Substantia nigra (tissue), 51 donors: ENCODE measurements at places on chromosomes 2 and 18.

- DNase-seq, result no peak
These were observed 22.9 kb downstream of the ACVR1 start for GRCh38 chr2:157853211-157853610.

- no peak for DNase-seq
These were observed 4.1 kb downstream of the RUFY4 start for GRCh38 chr2:218073185-218073584.

- no peak for DNase-seq
These were observed 96.2 kb downstream of the GALNT3 start for GRCh38 chr2:165697748-165698443.

DNA sequence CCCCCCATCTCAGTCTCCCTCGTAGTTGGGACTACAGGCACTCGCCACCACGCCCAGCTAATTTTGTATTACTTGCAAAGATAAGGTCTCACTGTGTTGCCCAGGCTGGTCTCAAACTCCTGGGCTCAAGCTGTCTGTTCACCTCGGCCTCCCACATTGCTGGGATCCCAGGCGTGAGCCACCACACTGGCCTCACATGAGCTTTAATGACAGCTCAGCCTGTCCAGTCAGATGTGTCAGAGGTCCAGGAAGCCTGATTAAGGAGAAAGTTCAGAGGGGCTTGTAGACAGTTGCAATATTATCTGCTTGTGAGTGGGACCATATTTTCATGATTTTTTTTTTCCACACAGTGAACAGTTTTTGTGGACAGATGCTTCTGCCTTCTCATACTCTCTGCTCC, 82.0 kb downstream of the LIMS1 start:
- no peak for DNase-seq

DNA sequence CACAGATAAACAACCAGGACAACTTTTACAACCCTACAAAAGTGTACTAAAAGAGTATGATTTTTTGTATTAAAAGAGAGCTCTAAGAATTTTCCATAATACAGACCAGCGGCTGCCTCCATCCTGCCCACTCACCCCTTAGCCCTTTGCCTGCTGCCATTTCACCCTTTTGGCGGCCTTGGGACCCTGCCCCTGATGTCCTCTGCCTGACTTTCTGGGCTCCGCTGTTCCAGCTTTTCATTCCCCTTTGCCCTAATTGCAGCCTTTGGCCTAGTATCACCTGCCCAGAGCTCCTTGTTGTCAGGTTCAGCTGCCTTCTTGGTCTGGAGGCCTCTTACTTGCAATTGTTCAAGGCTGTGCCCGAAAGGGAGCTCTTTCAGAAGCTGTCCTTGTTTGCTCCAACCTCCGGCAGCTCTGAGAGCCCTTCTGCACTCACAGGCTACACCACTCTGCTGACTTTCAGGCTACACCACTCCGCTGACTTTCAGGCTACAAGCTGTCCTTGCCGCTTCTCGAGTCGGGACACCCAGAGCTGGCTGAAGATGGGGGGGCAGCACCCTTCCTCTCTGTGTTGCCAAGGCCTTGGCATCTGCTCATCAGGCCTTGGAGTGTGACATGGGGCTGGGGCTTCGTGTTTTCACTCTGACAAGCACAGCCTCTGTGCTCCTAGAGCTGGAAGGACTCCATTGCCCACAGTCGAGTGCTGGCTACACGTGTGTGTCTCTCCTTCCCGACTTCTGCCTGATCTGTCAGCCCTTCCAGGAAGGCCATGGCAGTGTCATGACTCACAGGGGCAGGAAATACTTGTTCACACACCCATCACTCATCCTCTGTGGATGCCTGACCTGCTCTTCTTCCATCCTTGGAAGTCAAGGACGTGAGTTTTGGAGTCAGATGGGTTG, 43.1 kb upstream of the HDAC4 start:
- peak; percentile 40 for DNase-seq

GRCh38 chr18:55452123-55452611, 135.8 kb downstream of the TCF4 start:
- no peak for DNase-seq

- no peak for DNase-seq
These were observed 103.4 kb downstream of the ALMS1 start for GRCh38 chr2:73489053-73489452.

- DNase-seq, result peak; percentile 30
These were observed 89.4 kb downstream of the DGKD start for GRCh38 chr2:233443511-233444183.

DNA sequence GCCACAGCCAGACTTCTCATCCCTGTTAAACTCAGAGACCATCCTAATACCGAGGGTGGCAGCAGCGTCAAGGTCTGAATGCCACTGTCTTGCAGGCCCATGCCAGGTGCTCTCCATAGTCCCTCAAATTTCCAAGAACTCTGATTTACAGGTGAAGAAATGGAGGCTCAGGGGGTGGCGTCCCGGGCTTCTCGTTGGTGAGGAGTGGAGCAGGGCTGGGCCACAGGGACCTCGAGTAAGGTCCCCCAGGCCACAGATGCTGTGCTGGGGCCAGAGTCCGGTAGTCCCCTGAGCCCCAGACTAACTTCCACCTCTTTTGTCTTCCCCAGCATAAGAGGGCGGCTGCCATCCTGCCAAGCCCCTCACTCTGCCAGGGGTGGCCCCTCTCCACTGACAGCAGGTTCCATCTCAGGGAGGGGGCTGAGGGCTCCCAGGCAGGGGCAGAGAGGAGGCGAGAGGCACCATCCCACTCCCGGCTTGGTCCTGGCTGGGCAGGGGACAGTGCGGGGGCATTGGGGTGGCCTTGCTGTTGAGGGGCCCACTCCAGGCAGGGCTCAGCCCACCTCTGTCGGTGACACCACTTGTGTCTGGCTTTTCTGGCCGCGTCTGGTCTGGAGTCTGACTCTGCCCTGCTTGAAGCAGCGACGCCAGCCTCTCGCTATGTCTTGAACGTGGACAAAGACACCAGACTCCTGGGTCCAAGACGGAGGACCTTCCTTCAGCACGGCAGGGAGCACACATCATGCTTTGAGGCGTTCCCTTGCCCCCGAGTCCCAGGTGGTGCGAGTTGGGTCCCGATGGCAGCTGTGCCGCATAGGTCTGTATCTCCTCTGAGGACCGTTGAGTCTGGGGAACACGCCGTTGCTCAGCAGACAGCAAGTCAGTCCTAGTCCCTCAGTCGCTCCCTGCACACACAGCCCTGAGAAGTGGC, 15.9 kb upstream of the KLHL30 start:
- DNase-seq, result no peak

DNA sequence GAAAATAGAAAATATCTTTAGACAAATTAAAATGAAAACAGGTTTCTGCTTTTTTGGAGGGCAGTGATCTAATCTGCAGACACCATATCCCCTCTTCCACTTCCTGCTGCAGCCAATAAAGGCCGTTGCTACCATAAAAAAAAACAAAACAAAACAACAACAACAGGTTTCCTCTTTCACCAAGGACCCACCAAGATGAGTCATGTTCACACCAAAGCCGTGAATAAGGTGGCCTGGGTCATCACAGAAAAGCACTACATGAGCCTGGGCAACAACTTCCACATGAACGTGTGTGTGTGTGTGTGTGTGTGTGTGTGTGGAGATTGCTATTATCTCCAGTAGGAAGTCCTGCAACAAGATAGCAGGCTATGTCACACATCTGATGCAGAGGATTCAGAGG, 24.8 kb upstream of the TFCP2L1 start:
- DNase-seq, result no peak

DNA sequence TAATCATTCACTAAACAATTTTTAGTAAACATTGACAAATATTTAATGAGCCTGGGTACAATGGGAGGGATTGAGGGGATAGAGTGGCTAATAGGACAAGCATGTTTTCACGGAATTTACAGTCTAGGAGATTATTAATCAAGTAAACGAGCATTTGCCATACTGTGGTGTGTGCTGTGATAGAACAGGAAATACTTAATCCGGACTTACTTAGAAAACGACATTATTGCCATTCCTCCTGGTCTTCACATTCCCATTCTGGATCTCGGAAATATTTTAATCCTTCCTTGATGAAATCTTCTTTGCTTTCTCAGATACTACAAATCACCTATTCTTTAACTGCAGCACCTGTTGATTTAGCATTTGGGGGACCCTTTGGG, 905 bp downstream of the TTLL4 start:
- DNase-seq, result no peak

- DNase-seq, result no peak
These were observed 57.8 kb upstream of the ID2 start for GRCh38 chr2:8623958-8624591.

- DNase-seq, result no peak
These were observed 7.4 kb downstream of the CTDSP1 start for GRCh38 chr2:218406949-218407618.

- no peak for DNase-seq
These were observed 348.9 kb upstream of the RAB12 start for GRCh38 chr18:8260319-8260718.

DNA sequence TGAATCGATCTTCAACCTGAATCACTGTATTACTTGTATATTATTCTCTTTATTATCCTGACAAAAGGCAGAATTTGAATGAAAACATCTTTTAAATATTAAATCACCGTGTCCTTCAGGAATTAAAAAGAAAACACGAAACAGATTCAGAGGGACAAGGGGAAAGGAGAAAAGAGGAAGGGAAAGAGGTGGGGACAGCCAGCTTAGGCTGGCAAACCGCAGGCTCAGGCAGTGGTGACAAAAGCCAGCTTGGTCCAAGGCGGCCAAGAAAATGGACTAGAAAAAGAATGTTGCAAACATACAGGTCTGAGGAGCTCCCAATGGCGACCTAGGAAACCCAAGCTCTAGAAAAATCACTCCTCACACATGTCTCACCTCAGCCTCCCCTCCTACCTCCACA, 6.8 kb downstream of the B4GALT6 start:
- no peak for DNase-seq

DNA sequence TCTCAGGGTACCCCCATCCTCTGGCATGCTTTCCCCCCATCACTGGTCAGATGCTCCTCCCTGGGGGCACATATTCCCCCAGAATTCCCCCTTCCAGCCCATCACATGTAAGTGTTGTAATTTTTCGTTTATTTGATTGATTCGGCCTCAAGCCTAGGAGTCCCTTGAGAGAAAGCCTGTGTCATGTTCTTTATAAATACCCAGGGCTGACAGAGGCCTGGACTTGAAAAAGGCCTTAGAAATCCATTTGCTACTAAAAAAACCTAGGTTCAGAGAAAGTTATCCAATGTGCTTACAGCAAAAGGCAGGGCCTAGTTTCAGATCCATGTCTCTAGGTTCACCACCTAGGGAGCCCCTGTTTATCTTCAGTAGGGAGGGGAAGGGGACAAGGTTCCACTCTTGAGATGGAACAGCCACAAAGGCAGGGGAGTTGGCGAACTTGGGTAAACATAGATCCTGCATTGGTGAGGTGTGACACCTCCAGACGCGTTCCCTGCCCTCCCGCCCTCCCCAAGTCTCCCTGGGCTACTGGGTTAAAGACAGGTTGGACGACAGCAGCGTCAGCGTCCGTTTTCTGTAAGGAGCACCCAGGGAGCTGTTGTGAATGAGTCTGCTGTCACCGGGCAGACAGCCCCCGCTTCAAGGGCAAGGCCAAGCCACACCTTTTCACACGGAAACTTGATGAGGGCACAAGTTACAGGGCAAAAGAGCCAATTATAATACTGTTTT, 147.8 kb downstream of the EN1 start:
- no peak for DNase-seq

- DNase-seq, result no peak
These were observed 14.6 kb upstream of the ITGAV start for GRCh38 chr2:186575302-186575701.
